SW 1271 (cell line): ENCODE measurements at places on chromosomes 4 and X.

DNA sequence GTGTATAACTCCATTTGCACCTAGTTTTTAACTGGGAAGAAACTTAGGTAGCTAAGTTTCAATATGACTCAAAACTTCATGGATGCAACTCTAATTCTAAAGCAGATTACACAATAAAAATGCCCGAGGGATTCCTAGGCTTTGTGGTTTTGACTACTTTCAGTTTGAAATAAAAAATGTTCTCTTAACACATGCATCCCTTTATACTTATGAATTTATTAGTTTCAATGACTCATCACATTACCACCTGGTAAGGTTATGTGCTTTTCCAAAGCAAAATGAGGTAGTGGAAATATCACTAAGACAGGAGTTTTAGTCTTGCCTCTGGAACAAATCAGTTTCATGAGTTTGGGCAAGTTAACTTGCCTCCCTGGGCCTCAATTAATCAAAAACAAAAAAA lies 125.5 kb downstream of the OPHN1 start:
- DNase-seq, result peak; percentile 9

GRCh38 chrX:70174754-70175153 lies 2.5 kb upstream of the DGAT2L6 start:
- DNase-seq, result no peak

DNA sequence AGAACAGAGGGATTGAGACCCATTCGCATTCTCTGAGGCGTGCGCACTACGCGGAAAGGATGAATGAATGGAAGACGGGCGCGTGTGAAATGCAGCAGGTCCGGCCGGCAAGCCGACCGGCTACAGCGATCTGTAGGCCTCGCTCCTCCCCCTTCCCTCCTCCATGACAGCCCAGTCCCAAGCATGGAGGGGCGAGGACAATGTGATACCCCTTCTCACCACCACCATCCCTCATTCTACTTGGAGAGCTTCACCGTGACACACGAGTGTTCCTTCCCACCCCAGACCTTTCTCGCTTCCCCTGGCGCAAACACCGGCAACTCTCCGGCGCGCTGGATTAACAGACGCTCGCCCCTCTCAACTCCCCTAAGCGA lies 815 bp downstream of the EIF4E start:
- peak; percentile 74 for DNase-seq

DNA sequence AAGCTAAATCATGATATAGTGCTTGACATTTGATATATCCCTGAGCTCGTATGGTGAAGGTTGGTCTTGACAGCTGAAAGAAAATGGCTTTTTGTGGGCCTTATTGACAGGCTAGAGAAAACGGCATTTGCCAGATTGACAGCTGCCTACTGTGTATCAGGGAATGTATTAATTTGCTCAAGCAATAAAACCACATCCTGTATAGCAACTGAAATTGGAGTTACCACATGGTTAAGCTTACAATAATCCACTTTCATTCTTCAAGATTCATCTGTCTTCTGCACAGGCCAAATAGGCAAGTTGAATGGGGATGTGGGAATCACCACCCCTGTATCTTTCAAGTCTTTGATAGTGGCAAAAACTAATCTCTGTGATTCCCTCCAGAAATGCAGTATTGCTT lies 76.2 kb upstream of the IL2 start:
- no peak for DNase-seq

DNA sequence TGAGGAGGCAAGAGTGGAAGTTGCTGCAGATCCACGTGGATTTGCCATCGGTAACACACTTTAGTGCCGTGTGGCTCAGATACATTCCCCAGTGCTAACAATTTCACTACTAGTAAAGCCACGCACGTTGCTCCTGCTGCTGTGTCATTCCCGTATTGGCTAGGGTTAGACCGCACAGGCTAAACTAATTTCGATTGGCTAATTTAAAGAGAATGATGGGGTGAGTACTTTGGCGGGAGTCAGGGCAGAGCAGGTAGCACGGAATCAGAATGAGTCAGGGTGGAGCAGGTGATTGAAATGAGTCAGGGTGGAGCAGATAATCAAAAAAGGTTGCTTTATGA lies 1337.5 kb downstream of the FSTL5 start:
- no peak for DNase-seq

DNA sequence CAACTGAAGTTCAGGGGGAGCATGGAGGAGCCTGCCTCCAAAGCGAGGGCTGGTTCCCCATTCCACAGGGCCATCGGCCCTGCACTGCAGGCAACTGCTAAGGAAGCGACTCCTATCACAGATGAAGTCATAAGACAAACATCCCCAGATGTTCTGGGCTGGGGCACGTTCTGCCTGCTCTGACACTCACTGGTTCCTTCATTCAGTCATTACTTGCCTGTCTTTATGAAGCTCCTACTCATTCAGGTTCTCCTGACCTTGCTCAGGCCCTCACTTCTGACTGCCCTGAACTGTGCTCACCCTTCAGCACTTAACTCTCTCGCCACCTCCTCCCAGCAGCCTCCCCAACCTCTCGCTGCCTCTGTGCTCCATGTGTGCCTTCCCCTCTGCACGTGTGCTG lies 2.5 kb upstream of the SLC2A9 start:
- no peak for DNase-seq

DNA sequence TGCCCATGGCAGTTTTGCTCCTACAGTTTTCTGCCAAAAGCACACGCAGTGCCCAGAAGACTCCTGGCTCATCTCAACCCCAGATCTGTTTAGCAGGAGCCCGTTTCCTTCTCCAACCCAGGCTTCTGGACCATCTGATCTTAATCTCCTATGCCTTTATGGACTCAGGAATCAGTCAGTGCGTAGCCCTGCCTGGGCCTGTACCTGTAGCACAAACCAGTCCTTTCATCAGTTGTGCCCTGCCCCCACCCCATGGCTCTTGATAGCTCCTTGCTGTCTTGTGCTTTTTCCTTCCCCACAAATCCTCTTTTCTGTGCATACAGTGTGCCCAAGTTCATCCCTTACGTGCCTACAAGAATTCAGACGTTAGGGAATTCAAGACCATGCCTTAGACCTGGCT lies 1.5 kb downstream of the ZNF718 start:
- DNase-seq, result no peak

- no peak for DNase-seq
Observed at GRCh38 chr4:183995570-183995969, 90.5 kb downstream of the STOX2 start.

- no peak for DNase-seq
Observed at GRCh38 chr4:74754218-74754617, 40.1 kb downstream of the BTC start.

DNA sequence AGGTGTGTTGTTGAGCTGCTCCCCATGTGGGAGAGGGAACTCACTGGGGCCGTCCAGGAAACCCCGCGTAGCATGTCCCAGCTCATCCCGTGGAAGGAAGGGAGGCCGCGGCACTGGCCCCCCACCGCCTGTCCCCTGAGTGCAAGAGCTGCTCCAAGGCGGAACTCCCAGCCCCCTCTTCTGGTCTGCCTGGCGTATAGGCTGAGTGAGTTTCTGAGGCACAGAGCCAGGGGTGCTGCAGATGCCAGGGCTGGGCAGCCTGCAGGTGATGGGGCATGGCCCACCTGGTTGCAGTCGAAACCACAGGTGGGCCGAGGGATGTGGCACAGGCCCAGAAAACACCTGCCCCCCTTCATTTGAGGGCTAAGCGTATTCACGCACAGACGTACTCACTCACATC lies 49.6 kb downstream of the ABLIM2 start:
- no peak for DNase-seq

DNA sequence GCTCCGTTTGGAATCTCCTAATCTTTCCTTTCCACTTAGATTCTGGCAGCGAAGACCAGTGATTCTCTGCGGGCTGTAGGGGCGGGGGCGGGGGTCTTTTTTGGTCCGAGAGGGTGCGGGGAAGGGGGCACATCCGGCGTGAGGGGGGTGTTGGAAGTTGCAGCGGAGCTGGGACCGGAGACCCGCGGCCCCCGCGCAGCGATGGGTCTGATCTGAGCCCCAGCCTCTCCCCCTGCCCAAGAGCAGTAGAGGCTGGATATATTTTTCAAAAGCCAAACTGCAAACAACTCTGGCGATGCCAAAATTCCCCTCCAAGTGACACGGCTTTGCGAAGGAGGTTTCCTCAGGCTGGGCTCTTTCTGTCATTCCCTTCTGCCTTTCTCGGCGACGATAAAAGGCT lies 355 bp downstream of the GRID2 start:
- no peak for DNase-seq

DNA sequence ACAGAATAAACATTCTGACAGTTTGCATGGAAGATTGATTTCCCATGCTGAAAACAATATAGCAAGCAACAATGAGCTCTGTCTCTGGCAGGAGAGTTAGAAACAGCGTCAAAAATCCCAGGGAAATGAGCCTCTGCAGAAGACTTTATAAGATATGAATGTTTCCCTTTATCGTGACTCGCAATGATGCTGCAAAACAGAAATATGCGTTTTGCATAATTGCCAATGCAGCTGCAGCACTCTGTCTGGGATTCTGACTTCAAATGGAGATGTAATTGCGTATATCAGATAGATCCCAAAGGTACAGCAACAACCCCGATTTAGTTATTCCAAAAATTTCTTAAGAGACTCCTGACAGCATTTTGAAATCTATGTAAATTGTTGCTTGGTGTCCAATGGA lies 702.4 kb upstream of the EPHA5 start:
- DNase-seq, result no peak

GRCh38 chr4:2793586-2794485 lies 951 bp downstream of the SH3BP2 start:
- no peak for DNase-seq
